Tongue (tissue), 3 donors: ENCODE measurements at places on chromosomes 4 and X. TPM values are rescaled to one million over a fixed set of nuclear protein-coding genes. Genes with fewer than 3 reads are reported as not detected.

DNA sequence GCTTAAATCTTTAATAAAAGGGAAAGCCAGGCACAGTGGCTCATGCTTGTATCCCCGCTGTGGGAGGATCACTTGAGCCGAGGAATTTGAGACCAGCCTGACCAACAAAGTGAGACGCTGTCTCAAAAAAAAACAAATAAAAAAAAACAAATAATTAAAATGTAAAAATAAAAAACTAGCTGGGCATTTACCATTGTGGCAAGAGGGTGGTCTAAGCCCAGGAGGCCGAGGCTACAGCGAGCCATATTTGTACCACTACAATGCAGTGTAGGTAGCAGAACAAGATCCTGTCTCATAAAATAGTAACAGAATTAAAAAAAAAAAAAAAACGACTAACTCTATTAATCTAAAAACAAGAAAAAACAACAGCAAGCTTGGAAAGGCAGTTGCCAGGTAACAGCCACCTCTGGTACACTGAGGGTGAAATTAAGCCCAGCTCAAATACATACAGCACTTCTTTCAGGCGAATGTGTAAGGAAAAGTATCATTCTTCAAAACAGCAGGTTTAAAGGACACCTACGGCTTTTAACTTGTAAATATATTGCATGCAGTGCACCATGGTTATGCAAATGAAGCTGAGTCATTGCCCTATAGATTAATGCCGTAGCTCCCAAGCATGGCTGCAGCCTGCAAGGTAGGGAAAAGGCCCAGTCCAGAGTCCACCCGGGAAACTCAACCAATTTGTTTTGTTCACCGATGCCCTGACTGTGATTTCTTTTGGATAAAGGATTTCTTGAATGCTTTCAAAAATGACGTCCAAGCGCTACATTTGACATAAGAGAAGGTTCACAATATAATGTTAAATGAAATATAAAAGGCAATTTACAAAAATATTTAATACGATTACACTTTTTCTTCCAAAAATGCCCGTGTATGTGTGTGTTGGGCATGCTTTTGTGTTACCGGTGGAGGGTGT lies 14.5 kb upstream of the TXLNG start:
- DNase-seq: no peak

- DNase-seq: no peak
Observed at GRCh38 chr4:25694466-25694865, 38.8 kb downstream of the SLC34A2 start.

- DNase-seq: peak; percentile 95
Observed at GRCh38 chr4:99652596-99653436, 4.8 kb downstream of the C4orf54 start.

GRCh38 chrX:26653050-26653449 lies 437.1 kb downstream of the MAGEB5 start:
- DNase-seq: no peak

- no peak for DNase-seq
Observed at GRCh38 chr4:147560625-147561024, 56.6 kb upstream of the TMEM184C start.

DNA sequence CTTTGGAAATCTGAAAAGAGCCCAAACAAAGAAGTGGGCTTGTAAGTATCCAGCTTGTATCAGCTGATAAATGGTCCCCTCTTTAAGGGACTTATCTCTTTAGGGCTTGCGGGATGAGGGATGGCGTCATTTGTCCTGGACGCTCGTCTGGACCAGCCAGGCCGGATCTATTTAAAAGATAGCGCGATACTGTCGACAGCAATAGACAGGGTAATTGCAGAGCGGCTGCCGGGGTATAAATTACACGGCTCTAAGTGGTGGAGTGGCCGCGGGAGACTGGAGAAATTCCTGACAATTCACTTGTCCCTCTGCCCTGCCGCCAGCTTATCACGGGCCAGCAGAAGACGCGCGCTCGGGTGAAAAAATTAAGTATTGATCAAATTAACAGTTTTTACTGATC lies 90.7 kb downstream of the FAM53A start:
- peak; percentile 37 for DNase-seq

DNA sequence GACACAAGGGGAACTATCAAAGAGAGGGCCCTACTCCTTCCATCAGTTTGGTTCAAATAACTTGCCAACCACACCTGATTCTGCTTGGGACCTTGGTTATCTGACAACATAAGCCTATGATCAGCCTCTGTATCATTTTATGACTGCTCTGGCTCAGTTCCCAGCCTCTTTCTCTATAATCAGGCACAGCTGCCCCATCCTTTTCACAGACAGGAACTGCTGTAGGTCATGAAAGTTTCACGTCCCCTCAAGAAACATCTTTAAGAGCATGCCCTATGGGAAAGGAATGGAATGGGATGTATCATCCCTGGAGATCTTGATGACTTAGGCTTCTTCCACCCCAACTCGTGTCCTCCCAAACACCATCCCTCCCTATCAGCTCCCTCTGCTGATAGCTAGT lies 243.4 kb downstream of the AR start:
- DNase-seq: no peak

Gene PPM1K
- 46.5 TPM for total RNA-seq

Gene HSPA4L
- 11.8 TPM for total RNA-seq
